ENCODE measurements at places on chromosomes 13 and 19.

DNA sequence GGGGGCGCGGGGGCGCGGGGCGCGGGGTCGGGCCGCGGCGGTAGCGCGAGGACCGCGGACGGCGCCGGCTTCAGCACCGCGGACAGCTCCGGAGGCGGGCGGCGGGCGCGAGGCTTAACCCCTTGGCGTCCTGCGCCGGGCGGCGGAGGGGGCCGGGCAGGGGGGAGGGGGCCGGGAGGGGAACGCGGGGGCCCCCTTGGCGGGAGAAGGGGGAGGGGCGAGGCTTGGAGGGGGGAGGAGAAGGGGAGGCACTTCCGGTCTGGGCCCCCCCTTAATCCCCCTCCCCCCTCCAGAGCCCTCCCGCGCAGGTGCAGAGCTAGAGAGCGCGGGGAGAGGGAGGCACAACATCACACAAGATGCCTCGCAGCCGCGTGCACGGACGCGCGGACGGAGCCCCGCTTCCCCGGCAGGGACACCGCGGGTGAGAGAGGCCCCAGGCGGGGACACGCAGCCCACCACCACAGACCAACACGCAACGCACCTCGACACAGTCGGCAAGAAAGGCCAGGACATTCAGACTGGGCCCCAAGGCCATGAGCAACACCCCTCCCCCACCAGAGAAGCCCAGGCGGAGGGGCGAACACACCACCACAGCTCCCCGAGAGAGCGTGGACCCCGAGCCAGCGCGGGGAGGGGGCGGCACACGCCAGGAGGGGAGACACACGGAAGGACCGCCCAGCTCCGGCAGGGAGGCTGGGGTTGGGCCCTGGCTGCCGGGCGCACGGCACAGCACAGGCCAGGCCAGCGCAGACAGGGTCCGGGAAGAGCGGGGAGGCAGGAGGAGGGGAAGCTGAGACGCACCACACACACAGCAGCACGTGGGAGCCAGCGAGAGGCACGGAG, 24.1 kb downstream of the SHANK1 start:
- peaks cover 10% of the 10 kb centered on the region for H3K27me3 ChIP-seq
- H3K36me3 ChIP-seq = peaks cover 29% of the 10 kb centered on the region
- peaks cover 30% of the 10 kb centered on the region for H3K4me1 ChIP-seq
- H3K4me3 ChIP-seq = peak overlapping the region; percentile 11
- no peak overlapping the region for H3K27ac ChIP-seq

DNA sequence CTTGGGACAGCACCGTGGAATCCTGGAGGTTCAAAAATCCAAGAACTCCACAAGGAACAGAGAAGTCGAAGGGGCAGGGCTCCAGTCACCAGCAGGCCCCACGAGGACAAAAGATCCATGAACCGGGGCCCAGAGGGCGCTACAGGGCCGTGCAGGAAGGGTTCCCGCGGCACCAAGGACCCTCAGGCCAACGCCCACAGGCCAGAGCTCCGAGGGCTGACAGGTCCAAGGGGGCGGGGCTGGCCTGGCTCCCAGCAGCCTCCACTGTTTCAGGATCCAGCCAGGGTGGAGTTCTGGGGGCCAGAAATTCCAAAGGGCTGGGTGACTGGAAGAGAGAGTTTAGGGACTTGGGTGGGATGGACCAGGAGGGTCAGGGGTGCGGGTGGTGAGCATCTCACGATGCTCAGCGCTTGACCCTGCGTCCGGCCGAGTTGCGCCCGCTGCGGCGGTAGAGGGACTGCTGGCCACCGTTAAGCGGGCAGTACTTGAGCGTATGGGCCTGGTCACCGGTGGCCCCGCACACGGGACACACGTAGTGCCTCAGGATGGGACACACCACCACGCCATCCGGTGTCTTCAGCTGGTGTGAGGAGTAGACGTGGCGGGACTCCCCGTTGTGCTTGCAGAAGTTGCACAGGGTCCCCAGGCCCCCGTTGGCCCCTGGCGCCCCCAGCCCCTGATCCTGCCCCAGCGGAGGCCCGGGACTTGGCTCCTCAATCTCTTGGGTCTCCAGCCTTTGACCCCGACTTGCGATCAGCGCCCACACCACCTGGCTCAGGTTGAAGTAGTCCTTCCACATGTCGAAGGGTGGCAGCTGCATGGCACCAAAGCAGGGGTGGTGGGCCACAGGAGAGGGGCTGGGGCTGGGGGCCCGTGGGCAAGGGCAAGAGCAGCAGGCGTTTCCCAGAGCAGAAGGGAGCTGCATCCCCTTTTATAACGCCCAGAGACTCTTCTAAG, at the start of gene NANOS2:
Gene NANOS2, minus strand, starts transcription at position 905 of the 957 bp plus-strand sequence. Its CDS starts 85 bp downstream, at position 820.
- no peak within 1 kb of the TSS for H3K4me3 ChIP-seq
- no peaks in the 10 kb centered on the region for H3K27me3 ChIP-seq
- peaks cover 7% of the 10 kb centered on the region for H3K4me1 ChIP-seq
- DNase-seq = no peak
- no peaks in the 10 kb centered on the region for H3K36me3 ChIP-seq

GRCh38 chr19:27858981-27859581, 1353.9 kb downstream of the UQCRFS1 start:
- H3K36me3 ChIP-seq = no peaks in the 10 kb centered on the region
- DNase-seq = no peak
- no peaks in the 10 kb centered on the region for H3K27me3 ChIP-seq

DNA sequence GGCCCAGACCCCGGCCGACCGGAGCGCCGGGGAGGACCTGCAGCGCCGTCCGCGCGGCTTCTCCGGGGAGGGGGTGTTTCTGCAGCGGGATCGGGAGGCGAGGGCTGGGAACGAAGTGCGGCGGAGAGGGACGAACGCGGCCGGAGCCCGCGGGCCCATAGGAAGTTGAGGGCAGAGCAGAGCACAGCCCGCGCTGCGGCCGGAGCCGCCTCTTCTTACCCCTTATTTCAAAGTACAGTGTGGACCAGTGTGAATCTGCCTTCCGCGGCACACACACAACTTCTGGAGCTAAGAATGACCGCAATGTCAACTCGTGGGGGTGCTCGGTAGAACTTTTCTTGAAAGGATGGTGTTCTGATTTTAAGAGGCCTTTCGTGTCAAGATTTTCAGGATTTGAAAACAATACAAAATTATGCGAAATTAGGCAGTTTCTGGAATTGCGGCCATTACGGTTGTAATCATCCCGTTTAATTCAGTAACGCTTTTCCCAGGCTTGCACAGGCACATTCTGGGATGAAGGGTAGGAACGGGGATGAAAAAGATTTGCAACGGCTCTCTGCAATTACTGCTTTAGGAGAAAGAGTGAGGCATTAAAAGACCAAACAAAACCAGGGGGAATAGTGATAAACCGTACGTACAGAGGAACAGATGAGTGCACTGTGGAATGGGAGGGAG, 821 bp downstream of the TDRD3 start:
- H3K4me3 ChIP-seq = peak overlapping the region; percentile 96
- peak overlapping the region; percentile 99 for H3K27ac ChIP-seq
- H3K4me1 ChIP-seq = no peaks in the 10 kb centered on the region
- H3K36me3 ChIP-seq = no peaks in the 10 kb centered on the region
- DNase-seq = peak; percentile 59

DNA sequence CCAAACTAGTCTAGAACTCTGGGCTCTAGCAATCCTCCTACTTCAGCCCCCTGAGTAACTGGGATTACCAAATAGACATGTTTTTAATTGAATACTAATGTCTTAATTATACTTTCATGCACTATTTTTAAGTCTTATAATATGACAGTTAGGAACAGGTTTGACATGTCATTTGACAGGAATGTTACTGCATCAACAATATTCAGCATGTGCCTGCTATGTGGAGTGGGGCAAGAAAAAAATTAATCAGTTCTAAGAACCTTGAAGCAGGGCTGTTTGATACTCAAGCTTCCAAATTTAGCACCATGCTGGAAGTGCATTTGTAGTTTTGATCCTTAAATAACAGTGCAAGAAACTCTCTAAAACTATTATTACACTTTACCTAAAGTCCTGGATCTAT, 265.3 kb downstream of the MZT1 start:
- no peaks in the 10 kb centered on the region for H3K27me3 ChIP-seq
- H3K27ac ChIP-seq = no peak overlapping the region
- DNase-seq = no peak
- no peak overlapping the region for H3K4me3 ChIP-seq
- no peaks in the 10 kb centered on the region for H3K4me1 ChIP-seq

DNA sequence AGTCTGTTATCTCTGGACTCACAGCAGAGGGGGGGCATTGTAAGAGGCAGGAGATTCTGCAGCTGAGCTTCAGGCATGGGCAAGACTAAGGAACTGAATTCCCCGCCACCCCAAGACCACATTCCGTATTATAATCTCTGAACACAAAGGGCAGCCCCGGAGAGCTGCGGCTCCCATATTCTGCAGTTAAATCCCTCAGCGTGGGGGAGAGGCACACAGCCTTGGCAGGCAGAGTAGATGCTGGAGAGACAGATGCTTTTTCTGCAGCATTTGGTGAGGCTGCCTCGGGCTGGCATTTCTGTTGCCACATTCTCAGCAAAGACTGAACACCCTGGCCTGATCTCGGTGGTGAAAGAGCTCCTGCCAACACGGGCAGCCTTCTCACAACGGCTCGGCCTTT, 12.9 kb downstream of the CHAF1A start:
- peaks cover 3% of the 10 kb centered on the region for H3K4me1 ChIP-seq
- no peaks in the 10 kb centered on the region for H3K27me3 ChIP-seq
- H3K4me3 ChIP-seq = no peak overlapping the region
- H3K36me3 ChIP-seq = peaks cover 27% of the 10 kb centered on the region

Data from spinal cord (tissue), 10 donors.